H7 (cell line): ENCODE measurements at places on chromosomes 3 and 15. TPM values are rescaled to one million over a fixed set of nuclear protein-coding genes. Genes with fewer than 3 reads are reported as not detected.
A peak's percentile ranks its signal among the peaks of the same experiment; 100 is the strongest.

DNA sequence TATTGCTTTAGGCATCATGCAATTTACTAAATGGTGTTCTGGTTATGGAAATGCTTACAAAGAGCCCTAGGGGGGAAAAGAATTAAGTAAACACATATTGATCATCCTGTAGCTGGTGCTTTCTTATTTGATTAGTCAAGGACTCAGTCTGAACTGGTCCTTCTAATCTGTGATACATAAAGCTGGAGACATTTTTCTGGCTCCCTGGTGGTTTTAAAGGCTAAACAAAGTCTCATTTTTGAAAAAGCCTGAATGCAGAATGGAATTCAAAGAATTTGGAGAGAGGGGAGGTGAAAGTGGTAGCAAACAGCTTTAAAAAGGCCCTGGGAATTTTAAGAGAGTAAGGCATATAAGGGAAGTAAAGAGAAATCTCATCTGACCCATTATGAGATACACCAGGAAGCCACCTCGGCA lies 149.7 kb downstream of the RBMS3 start:
- no peak for DNase-seq

DNA sequence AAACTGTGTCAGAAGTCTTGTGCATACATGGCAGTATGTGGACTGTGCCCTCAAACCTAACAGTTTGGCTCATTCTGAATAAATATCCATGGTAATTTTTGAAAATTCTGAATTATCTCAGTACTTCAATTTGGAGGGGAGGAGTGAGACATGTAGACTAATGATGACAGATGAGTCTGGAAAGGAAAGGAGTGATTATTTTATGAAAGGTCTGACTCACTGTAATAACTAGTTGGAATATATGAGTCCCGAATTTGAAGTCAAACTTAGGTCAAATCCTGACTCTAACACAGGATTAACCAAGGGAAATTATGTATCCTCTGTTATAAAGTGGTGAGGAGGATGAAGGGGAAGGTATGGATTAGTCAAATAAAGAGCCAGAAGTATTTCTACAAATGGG lies 38.6 kb downstream of the SUCNR1 start:
- DNase-seq = no peak

- peak; percentile 92 for DNase-seq
Measured at GRCh38 chr15:67838789-67839332, 984 bp downstream of the RNU6-1 start.

The AAGAB gene
- 44.5 and 48.6 TPM in 2 replicates for total RNA-seq

The LMCD1 gene
- 2.8 and 7.9 TPM in 2 replicates for total RNA-seq

The BBX gene
- total RNA-seq = 22.2 and 38.4 TPM in 2 replicates
